ENCODE measurements at places on chromosomes 6 and 20.

GRCh38 chr20:20211988-20212518, 155.9 kb upstream of the INSM1 start:
- DNase-seq, result no peak

- no peak for DNase-seq
These were observed 172.8 kb upstream of the PROKR2 start for GRCh38 chr20:5489601-5490000.

DNA sequence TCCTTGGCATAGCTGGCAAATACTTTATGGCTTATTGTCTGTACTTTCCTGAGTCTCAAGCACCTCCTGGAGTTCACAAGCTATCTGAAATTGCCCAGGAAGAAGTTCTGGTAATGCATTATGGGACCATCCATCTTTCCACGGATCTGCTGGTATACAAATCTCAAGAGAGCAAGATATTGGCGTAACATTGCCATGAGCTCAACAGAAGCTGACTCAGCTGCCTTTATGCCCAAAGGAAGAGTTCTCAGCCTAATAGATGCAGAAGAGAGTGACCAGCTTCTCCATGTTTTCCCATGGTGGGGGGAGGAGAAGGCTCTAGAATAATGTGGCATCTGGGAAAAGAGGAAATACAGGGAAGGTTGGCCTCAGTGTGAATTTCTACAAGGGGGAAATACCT, 78.7 kb downstream of the UST start:
- DNase-seq, result no peak

DNA sequence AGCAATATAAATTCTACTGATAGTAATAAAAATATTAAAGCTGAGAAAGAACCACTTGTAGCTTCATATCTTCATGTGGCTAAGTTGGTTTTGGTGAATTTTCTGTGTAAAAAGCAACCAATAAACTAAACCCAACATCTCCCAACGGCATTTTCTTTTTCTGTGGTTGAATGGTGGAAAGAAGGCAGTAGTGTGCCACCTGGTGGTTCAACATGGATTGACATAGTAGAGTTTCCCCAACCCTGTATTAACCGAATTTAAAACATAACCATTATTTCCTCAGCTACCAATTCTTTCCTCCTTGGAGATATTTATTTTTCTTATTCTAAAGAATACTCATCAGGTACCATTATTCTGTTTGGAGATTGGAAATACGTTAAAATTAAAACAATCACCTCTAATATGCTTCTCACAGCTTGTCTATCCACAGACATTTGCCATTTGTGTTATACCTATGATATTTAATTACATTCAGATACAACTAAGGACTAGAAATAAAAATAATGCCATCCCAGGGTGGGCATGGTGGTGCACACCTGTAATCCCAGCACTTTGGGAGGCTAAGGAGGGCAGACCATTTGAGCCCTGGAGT, 117.1 kb upstream of the EEF1E1 start:
- no peak for DNase-seq

DNA sequence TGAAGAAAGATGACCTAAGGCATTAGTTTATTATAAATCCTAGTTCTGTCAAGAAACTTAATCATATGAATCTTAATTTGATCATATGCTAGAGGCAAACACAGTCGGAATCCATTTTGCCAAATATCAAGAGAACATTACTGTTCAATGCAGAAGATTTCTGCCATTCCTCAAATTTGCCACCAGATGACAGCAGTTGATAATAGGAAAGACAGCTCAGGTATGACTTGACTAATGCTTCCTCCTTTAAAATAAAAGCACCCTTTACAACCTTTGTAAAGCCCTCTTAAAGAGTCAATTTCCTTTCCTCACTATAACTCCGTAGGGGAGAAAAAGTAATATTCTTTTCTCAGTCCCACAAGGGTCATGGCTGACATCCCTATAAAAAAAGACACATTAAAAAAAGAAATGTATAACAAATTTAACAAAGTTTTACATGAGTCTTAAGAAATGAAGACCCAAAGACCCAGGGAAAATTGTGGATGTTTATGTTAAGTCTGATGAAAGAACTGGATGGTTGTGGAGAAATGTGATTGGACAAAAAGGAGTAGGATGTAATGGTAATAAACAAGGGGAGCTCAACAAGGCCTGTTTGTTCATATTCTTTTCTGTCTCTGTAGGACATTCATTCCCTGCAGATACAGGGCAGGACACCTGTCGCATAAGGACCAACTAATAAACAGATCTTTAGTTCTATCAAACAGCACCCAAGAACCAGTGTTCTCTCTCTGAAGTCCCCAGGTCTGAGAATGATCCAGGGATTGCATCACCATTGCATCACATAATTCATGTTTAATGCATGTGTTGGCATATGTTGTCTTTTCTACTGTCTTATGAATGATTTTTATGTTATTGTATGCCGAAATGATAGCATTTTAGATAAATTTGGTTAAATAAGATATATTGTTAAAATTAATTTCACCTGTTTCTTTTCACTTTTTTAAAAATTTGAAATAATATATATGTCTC, 23.0 kb upstream of the IL17A start:
- DNase-seq, result no peak

DNA sequence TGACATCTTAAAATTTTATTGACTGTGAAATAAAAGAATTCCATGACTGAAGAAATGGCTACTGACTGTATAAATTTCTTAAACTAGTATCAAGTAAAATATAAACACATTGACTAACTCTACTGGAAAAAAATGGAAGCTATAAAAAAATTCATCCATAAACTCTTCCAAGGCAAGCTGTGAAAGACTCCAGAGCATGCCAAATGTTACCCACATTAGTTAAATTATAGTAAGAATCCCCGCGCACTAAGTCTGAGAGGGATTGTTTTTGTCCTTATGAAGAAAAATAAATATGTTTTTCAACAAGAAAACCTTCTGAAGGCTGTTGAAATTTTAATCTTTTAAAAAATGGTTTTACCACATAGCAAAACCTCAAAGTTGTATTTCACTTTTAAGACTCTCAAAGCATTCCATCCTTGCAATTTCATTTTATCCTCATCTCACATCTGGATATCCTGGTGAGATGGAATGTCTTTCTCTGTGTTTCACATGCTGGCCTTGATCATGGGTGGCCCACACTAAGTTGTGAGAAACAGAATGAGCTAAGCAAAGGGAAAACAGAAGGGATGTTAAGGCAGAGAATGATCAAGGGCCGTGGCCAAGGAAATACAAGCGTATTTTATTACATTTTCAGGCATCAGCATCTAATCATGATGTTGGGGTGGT, 732.5 kb downstream of the KIF16B start:
- no peak for DNase-seq

- no peak for DNase-seq
These were observed 192.5 kb downstream of the TTLL2 start for GRCh38 chr6:167517254-167517916.

DNA sequence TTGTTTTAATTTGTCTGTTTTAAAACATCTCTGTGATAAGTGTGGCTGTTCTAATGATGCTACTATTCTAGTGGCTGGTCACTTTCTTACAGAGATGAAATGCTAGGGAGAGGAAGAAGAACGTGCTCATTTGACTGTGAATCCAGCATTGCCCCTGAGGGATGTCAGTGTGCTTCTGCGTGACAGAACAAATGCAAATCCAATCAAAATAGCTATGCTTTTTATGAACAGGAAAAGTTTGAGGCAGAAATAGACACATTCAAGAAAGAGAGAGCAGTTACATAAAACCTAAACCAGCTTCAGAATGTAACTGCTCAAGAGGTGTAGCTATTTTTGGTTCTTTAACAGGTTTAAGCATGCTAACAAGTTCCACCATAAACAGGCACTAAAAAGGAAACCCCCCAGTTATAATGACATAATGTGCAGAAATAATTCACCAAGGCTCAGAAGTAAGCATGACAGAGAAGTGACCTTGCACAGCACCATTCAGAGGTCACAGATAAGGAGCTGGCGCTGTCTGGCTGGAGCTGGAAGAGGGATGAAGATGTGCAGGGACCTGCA, 385.3 kb downstream of the EPM2A start:
- no peak for DNase-seq

DNA sequence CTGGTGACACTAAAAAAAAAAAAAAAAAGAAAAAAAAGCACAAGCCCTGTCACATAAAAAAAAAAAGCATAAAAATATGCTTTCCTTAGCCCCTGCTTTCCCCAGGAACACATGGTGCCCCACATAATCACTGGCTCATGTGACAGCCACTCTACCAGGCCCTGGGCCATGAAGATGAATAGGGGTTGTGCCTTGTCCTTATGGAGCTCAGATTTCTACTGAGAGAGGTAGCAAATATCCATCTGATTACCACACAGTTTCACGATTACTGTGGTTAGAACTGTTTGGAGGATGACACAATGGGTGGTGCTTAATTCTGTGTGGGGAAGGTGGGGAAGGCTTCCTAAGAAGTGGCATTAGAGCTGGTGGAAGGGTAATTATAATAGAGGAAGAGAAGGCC, 9.3 kb downstream of the RAET1E start:
- no peak for DNase-seq

- no peak for DNase-seq
These were observed 4.3 kb downstream of the HMGN3 start for GRCh38 chr6:79230149-79230548.

DNA sequence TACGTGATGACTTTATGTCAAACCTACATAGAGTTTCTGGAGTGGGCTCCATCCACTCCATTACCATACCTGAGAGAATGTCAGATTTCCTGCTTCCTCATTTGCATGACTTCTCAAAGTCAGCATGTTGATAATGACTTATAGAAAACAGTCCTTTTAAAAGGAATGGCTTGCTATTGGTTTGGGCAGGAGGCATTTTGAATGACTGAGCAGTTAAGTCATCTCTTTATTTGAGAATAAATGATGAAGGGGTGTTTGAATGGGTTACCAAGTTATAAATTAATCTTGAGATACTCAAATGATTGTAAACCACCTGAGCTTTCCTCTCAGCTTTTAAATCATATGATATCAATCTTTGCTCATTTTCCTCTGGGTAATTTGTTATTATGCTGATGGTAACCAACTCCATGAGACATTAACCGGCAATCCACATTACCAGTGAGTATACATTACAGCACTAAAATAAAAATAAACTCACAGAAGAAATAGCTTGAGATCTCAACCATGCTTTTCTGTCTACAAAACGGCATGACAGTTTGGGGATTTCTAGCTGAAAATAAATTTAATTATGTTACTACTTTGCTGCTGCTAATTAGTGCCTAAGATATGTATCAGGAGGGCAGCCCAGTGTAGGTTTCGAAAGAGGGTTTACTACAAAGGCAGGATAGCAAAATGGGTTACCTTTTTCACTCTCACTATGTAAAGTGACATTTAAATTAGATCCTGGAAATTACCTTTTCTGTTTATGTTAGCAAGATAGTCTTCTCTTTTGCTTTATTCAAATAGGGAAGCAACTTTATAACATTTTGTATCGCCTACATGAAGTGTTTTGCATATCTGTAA, 78.8 kb downstream of the RPS12 start:
- no peak for DNase-seq

DNA sequence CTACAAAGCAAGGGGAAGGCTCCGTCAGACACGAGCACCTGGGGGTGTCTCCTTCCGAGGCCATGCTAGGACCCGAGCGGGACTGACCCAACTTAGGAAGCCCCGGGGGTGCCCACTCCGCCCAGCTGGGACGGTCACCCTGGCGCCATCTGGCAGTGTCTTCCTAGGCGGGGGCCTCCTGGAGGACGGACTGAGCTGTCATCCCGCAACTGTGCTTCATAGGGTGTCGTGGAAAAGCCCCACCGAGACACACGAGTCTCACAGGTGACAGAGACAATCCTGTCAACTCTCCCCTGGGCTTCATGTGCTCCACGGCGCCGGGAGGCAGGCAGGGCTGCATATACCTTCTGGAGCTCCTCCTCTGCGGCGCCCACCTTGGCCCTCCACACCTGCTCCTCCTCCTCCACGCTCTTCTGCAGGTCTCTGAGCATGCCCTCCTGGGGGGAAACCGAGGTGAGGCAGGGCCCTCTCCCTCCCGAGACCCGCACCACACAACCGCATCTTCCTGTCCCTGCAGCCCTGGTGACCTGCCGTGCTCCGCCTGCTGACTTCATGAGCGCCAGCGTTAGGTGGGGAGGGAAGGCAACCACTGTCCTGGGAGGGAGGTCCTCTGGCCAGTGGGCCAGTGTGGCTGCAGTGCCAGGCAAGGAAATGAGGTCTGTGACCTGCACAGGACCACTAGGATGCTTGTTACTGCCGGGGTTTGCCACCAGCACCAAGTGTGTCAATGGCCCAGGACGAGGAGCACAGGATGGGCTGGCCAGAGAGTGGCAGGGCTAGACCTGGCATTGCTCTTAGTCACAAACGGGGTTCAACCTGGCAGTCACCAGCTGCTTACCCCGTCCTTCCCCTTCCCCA, 50.7 kb downstream of the DSTN start:
- no peak for DNase-seq

- no peak for DNase-seq
These were observed 238.6 kb upstream of the PLN start for GRCh38 chr6:118309337-118310093.

GRCh38 chr20:22524393-22525015, 59.9 kb downstream of the FOXA2 start:
- no peak for DNase-seq

DNA sequence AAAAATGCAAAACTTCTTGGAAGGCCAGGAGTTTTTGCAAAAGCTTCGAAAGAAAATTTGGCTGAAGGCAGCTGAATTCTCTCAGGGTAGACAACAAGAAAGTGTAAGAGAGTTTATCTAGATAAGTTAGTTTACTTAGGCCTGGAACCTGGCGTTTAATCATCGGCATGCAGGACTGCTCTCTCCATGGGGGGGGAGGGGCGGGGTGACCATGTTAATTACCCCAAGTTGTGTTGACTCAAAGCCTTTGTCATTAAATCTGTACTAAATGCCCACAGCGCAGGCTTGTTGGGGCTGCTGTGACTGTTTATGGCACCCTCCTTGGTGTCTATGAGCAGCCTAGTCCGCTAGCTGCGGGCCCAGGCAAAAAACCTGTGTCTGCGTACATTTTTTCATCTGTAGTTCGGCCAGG, 20.1 kb upstream of the ZNF451 start:
- DNase-seq, result no peak

DNA sequence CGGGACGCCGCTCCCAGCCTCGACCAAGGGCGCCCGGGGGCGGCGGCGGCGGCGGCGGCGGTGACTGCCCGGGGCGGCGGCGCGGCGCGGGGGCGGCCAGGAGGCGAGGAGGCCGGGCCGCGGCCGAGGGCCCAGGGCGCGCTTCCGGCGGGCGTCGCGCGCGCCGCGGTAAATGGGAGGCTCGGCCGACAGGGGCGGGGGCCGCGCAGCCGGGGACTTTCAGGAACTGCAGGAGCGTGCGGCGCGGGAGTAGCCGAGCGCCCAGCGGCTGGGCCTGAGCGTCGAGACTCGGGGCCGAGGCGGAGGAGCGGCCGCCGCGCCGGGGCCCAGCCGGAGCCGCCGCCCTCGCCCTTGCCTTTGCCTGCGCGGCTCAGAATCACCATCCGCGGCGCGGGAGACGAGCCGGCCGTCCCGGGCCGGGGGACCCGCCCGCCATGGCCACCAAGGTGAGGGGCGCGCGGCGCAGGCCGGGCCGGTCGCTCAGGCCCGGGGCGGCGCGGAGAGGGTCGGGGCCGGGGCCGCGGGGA, at the start of gene SNX9:
Gene SNX9, plus strand, starts transcription at position 246 of the 527 bp plus-strand sequence. Its CDS starts 189 bp downstream, at position 435.
- peak; percentile 47 for DNase-seq
